Kidney epithelial cell (primary cell): ENCODE measurements at places on chromosomes 16 and 17. TPM values are rescaled to one million over a fixed set of nuclear protein-coding genes. Genes with fewer than 3 reads are reported as not detected.
A peak's percentile ranks its signal among the peaks of the same experiment; 100 is the strongest.

GRCh38 chr16:71373073-71373472, 14.6 kb downstream of the CALB2 start:
- no peak for DNase-seq

PROCA1 gene
- 0.58 and 3.7 TPM in 2 replicates for total RNA-seq

HEATR9 gene
- not detected in 2 replicates for total RNA-seq

DNA sequence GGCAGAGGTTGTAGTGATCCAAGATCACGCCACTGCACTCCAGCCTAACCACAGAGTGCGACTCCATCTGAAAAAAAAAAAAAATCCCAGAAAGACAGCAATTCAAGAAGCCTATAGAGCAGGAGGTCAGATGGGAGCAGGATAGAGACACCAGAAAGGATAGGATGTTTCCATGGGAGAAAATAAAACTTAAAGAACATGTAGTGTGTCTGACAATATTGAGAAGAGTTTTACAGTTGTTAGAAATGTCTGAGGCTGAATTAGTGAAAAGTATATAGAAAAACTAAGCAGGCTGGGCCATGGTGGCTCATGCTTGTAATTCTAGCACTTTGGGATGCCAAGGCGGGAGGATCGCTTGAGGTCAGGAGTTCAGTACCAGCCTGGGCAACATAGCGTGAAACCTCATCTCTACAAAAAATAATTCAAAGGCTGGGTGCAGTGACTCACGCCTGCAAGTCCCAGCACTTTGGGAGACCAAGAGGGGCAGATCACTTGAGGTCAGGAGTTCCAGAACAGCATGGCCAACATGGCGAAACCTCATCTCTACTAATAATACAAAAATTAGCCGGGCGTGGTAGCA, 15.3 kb upstream of the TRIM37 start:
- peak; percentile 71 for DNase-seq

- DNase-seq, result no peak
Observed at GRCh38 chr17:64386412-64387144, 4.1 kb downstream of the PECAM1 start.

GRCh38 chr16:26263406-26263805, 571.6 kb downstream of the HS3ST4 start:
- DNase-seq, result no peak

DNA sequence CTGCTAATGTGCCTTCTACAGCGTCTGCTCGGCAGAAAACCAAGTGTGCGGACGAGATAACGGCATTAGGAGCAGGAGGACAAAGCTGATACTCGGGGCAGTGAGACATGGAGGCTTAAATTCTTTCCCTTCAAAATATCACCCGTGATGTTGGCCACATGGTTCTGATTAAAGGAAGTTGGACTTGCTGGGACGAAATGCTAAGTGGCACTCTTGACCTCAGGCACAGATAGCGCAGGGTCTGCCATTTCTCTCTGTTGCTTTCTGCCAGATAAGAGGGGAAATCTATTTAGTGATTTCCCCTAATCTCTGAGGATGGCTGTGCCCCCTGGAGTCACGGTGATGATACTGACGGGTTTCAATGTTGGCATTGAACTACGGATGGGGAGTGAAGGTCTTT, 509.6 kb upstream of the EEF2KMT start:
- no peak for DNase-seq

GRCh38 chr17:81870981-81871386, at the start of gene ARHGDIA:
Gene ARHGDIA, minus strand, starts transcription at chr17:81871337. Its CDS starts 1,407 bp downstream, at chr17:81869930.
- DNase-seq, result no peak

DNA sequence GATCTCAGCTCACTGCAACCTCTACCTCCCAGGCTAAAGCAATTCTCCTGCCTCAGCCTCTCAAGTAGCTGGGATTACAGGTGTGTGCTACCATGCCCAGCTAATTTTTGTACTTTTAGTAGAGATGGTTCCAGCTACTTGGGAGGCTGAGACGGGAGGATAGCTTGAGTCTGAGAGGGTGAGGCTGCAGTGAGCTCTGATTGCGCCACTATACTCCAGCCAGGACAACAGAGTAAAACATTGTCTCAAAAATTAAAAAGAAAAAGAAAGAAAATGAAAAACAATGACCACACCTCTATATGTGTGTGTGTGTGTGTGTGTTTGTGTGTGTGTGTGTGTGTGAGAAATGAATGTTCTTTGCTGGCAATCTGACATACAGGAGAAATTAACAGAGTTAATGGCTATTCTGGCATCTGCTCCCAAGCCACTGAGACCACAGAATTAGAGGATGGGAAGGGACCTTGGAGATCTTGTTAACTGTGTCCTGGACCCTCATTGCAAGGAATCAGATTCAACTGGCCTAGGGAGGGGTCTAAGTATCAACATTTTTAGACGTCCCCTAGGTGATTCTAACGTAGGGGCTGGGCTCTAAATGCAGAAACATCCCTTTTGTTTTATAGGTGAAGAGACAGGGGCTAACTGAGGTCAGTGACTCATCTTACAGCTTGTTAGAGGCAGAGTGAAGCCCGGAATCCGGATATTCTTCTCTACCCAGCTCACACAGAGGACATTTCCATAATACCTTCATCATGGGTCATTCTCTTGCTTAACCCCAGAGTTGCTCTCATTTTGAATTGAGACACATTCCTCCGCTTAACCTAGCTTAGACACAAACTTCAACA, 16.4 kb upstream of the MARCHF10 start:
- DNase-seq, result peak; percentile 99

CTRB1 gene
- not detected in 2 replicates for total RNA-seq

SLC16A13 gene
- total RNA-seq, result 3.4 and 6.0 TPM in 2 replicates

DNA sequence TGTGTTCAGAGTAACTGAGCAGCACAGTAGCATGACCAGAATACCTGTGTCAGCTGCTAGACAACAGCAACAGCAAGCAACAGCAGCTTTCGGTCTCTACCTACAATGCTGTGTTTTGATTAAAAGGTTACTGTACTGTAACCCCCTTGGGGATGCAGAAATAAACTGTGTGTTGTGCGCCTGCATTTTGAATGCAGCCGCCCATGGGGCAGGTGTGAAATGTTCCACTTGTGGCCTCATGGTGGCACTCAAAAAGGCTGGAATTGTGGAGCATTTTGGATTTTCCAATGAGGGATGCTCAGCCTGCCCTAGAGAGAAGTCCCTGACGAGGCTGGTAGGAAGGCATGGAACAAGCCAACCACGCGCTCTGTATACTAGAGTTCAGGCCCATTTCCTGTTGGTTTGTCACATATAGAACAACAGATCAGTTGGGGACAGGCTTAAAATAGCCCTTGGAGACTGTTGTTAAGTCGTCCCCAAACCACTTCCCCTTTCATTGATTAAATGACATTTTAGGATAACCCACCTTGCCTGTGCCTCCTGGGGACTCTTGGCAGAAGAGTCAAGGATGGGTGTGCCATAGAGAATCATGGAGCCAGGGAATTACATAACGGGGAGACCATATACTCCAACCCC, 27.1 kb downstream of the SCPEP1 start:
- DNase-seq, result no peak

GRCh38 chr16:53945996-53946395, 242.0 kb downstream of the FTO start:
- no peak for DNase-seq

GRCh38 chr16:66254751-66255150, 111.7 kb upstream of the CDH5 start:
- no peak for DNase-seq

DNA sequence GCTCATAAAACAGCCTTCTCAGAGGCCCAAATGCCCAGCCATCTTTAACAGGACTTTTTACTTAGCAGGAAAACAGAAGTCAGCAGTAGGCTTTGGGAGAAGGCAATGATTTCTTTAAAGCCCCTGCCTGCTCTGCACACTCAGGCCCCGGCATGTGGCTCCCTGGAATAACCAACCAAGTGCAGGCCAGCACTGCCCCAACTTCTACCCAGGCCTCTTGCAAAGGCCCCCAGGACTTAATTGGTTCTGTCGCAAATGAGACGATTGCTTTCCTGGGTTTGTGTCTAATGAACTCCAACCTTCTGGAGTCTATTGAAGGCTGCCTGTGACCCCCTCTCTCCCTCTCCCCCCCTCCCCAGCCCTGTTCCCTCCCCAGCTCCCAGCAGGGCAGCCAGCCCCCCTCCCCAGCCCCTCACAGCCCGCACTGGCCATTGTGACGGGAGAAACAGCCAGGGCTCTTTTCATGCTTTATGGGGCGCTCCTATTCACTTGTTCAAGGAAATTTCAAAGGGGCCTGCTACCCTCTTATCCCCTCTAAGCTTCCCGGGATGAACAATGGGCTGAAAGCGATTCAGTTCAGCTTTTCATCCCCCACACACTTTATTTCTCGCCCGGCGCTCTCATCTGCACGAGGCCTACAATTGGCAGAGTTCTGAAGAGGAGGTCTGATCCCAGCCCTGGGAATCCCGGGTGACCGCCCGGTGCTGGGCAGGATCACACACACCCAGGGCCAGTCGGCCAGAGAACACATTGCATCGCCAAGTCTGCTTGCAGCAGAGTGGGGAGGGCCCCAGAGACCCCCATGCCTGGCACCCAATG, 15.5 kb downstream of the AXIN2 start:
- DNase-seq, result no peak

SLC5A10 gene
- not detected in 2 replicates for total RNA-seq

DNA sequence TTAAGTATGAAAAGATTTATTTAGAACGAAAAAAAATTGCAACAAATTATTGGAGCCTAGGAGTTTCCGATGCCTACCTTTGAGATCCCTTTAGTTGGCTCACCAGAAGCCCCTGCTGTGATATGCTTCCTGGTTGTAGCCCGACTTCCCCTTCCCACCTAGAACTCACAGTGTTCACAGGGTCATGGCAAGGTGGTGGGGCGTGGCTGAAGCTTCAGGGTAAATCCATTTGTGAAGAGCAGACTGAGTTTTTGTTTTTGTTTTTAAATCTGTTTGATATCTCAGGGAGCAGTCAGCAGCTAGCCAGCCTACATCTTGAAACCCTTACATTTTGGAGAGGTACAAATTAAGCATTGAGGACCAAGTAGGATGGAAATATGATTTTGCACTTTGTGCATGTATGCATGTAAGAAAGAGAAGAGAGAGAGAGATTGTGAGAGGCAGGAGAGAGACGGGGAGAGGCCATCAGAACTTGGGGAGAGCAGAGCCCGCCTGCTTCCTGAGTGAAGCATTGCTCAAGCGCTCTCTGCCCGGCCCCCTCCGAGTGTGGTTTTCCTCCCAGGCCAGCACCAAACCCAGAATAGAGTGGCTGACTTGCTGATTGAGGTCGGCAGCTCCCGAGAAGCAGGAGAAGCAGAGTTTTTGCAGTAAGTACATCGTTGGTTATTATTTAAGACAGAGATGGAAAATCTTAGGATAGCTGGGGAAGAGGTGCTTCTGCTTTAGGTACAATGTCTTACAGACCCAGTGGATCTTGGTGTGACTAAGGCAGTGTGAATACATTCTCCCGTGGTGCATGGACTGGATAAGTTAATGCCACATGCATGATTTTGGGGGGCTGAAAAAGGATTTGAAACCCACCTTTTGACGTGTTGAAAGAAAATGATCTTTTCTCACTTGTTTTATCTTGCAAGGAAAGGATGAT, 64.2 kb downstream of the SPECC1 start:
- DNase-seq, result no peak

GRCh38 chr17:38703742-38704605, 1.1 kb upstream of the MLLT6 start:
- no peak for DNase-seq

- DNase-seq, result no peak
Observed at GRCh38 chr16:65124212-65124548, 2.3 kb upstream of the CDH11 start.

GRCh38 chr17:32520104-32520701, 33.4 kb downstream of the CDK5R1 start:
- no peak for DNase-seq

GRCh38 chr17:12618557-12618956, 47.1 kb upstream of the MYOCD start:
- no peak for DNase-seq

DNA sequence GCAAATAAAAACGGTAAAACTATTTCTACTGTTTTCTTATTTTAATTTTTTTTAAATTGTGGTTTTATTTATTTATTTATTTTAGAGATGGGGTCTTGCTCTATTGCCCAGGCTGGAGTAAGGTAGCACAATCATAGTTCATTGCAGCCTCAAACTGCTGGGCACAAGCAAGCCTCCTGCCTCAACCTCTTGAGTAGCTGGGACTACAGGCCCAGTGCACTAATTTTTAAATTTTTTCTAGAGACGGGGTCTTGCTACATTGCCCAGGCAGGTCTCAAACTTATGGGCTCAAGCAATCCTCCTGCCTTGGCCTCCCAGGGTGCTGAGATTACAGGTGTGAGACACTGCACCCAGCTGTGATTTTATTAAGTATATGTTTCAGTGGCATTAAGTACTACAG, 46.5 kb upstream of the MRC2 start:
- no peak for DNase-seq

SMIM5 gene
- total RNA-seq, result 0.89 and 1.7 TPM in 2 replicates

- no peak for DNase-seq
Observed at GRCh38 chr16:15597822-15598647, 44.9 kb downstream of the MARF1 start.

ALOXE3 gene
- 0.75 and 2.5 TPM in 2 replicates for total RNA-seq

HOXB8 gene
- total RNA-seq, result 7.2 and 7.5 TPM in 2 replicates

- DNase-seq, result no peak
Observed at GRCh38 chr17:17692353-17693252, 11.3 kb downstream of the RAI1 start.

DNA sequence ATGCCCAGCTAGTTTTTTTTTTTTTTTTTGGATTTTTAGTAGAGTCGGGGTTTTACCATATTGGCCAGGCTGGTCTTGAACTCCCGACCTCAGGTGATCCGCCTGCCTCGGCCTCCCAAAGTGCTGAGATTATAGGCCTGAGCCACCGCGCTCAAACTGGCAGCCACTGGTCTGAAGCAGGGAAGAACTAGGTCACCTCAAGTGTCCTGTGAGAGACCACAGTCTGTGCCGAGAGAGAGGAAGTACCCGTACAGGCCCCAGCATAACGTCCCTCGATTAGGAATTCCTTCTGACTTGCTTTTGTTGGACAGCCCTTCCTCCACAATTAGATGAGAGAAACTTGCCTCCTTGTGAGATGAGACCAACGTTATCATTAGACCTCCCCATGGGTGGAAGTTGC, 13.7 kb upstream of the CD300E start:
- DNase-seq, result no peak

DNA sequence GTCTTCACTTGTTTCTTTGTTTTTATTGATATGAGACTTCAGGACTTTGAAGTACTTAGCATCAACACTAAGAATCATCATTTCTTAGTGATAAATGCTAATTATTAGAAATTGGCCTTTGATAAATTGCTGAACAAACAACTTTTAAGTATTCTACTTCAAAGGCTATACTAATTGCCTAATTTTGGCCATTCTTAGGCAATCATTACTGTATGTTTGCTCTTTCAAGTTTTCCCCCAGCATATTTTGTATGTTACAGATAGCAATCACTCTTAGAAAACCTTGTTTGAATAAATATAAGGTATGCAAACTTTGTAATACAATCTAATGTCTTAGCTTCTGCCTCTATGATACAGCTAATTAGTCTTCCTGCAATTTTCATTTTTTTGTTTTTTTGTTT, 46.0 kb downstream of the NQO1 start:
- DNase-seq, result no peak

DNA sequence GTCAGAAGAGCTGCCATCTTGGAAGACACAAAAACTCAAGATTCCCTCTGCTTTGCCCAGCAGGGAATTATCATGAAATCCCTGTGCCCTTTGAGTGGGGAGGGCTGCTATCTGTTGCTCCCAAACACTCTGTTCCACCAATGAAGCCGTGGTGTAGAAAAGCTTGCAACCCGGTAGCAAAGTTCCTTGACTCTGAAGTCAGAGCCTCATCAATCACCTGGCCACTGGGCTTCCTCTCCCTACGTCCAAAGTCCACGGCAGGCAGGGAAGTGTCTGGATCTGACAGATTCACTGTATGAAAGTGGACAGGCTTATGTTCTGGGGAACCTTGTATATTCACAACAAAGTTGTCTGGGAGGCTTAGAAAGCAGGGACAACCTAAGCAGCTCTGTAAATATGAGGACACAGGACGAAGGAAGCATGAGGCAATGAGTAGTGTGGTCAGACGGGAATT, 343.3 kb downstream of the SLC39A11 start:
- no peak for DNase-seq

TBC1D3G gene
- not detected in 2 replicates for total RNA-seq
